Foreskin fibroblast (primary cell): ENCODE measurements at places on chromosomes 3 and 15.

GRCh38 chr3:70640481-70640880 lies 328.0 kb upstream of the MDFIC2 start:
- DNase-seq = no peak

- DNase-seq = no peak
These were observed 26.5 kb upstream of the VEPH1 start for GRCh38 chr3:157529751-157530150.

GRCh38 chr3:25610167-25610566 lies 54.5 kb downstream of the TOP2B start:
- no peak for DNase-seq

DNA sequence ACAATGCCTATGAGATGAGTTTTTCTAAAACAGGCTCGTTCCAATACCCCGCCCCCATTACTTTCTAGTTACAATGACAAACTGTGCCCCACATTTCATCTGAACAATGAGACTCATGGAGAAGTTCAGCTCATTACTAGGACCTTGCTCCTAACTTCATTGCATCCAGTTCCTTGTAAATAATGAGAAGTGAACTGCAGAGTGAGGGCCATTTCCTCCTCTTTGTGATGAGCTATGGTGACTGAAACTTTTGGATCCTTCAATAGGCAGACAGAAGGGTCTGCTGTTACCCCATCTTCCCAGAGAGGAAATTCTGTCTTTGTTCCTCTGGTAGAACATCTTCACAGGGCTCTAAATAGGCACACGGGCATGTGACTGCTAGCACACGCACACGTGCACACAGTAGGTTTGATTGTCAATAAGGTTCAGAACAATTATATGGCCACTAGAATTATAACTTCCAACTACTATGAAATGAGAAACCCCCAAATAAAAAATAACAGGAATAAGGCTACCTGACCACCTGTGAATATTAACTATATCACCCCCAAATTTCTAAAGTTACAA lies 51.8 kb downstream of the SERP1 start:
- no peak for DNase-seq

GRCh38 chr3:46395210-46395661 lies 11.6 kb downstream of the CCR5AS start:
- no peak for DNase-seq

GRCh38 chr15:74857082-74857655 lies 14.2 kb upstream of the ULK3 start:
- no peak for DNase-seq

- DNase-seq = peak; percentile 99
These were observed 6.5 kb upstream of the TNK2 start for GRCh38 chr3:195914648-195915473.

- no peak for DNase-seq
These were observed 13.7 kb downstream of the SHF start for GRCh38 chr15:45174069-45174468.

GRCh38 chr3:169147238-169148008 lies 516.1 kb downstream of the MECOM start:
- peak; percentile 81 for DNase-seq

DNA sequence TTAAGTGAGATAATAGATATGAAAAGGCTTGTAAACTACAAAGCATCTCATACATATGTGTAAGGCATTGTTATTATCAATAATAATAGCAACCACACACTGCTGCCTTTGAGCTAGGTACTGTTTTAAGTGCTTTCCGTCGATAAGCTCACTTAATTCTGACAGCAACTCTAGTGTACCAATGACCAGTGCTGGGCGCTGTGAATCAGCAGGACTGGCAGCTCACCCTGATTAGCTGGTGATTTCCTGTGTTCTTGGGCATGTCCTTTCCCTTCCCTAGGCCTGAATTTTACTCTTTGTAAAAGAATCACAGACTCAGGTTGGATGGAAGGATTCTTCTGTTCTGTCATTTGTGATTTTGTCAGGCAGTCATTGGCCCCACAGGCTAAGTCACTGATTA lies 215.6 kb downstream of the LPP start:
- DNase-seq = no peak

DNA sequence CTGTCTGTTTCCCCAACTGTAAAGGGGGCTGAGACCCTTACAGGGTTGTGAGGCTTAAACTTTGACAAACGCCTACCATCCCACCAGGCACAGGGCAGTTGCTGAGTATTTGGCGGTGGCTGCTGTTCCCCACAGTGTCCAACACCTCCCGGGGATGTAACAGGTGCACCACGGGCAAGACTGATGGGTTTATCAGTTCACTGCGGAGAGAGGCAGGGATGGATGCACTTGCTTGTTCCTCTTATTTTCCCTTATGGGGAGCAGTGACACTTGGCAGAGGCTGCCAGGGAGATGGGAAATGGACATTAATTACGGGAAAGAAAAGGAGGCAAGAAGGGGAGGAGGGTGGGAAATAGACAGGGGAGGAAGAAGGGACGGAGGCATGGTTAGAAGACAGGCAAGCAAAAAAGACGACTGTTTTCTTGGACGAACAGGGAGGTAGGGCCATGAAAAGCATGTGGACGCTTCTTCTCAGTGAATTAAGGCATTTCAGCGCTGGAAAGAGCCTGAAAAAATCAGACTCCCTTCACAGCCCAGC lies 16.6 kb upstream of the ADIPOQ start:
- DNase-seq = no peak

DNA sequence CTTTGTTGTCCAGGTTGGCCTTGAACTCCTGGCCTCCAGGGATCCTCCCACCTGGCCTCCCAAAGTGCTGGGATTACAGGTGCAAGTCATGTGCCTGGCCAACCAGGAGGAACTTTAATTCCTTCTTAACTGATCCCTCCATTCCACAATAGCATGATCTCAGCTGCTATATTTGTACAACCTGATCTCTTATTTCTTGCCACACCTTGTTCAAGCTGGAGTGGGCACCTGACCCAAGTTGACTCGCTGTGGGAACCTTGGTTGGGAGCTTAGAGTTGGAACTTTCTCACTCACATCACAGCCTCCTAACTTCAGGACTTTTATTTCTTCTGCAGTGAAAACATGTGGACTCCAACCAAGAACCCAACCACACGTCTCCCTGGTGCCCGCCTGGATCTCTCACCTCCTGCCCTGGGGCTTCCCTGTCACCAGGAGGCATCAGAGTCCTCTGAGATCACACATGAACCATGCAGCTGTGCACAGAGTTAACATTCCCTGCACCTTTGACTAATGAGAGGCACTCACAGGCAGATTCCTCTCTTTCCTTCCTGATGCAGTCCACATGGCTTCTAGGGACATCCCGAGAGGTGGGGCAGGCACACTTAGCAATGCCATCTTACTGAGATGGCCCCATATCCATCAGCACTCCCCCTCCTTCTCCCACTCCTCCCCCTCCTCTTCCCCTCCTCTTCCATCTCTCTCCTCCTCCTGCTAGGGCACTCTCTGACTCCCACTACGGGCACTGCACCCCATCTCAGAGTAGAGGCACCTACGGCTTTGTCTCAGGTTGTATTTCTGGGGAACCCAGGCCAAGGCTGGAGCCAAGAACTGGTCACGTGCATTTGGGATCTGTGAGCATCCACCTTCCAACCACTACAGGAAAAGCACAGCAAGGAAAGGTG lies 9.7 kb upstream of the CYFIP1 start:
- peak; percentile 41 for DNase-seq

GRCh38 chr15:95598251-95598855 lies 732.1 kb upstream of the NR2F2 start:
- DNase-seq = no peak

DNA sequence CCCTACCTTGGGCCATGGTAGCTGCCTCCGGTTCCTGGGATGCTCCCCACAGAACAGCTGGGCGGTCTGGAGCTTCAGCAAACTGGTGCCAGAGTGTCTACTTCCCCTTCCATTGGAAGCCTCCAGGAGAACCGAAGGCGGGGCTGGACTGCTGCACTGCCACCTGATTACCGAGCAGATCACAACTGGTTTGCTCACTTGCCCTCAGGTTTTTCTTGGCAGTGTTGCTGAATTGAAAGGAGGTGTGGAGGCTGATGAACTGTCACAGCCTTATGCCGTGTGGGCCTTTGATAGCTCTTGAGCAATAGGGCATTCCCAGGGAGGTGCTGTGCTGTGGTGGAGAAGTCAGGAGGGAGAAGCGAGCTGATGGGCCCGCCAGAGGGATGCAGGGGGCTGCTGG lies at the start of gene TGM5:
TSS of gene TGM5 (minus strand) at position 95 of the 400 bp plus-strand sequence. CDS start at position 16, 79 bp downstream.
- no peak for DNase-seq

DNA sequence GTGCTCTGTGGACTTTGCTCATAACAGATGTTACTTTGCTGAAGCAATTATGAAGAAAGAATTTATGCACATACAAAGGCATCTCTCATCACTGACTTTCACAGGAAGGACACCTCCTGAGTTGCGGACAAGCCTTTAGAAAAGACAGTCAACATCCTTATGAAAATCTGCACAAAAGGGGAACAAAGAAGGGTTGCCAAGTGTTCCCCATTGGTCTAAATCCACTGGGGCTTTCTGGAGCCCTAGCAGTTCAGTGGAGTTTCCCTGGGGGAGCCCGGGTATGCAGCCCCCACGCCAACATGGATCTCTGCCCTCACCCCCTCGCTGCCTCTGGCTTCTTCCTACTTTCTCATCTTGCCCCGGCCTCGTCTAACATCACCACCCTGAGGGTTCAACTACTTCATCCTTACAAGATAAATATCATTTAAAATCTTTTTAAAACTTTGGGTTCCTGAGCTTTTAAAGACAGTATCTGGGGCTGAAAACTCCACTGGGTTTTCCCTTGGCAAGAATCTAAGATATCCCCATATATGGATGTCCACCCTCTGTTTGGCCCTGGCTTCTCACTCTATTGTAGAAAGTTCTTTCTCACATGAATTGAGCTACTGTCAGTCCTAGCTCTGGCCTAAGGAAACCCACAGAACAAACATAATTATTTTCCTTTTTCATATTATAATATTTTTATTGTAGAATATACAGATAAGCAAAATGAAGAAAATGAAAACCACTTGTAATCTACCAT lies 207.9 kb upstream of the RGMA start:
- DNase-seq = no peak

- DNase-seq = no peak
These were observed 191.7 kb downstream of the NR1D2 start for GRCh38 chr3:24136624-24137310.

GRCh38 chr3:188025555-188025954 lies 128.4 kb upstream of the LPP start:
- no peak for DNase-seq

GRCh38 chr3:196677353-196677752 lies 34.7 kb downstream of the CEP19 start:
- DNase-seq = no peak

GRCh38 chr3:14297784-14298236 lies 104.6 kb upstream of the SLC6A6 start:
- DNase-seq = no peak

- peak; percentile 80 for DNase-seq
These were observed 13.8 kb downstream of the SQOR start for GRCh38 chr15:45648521-45649200.

DNA sequence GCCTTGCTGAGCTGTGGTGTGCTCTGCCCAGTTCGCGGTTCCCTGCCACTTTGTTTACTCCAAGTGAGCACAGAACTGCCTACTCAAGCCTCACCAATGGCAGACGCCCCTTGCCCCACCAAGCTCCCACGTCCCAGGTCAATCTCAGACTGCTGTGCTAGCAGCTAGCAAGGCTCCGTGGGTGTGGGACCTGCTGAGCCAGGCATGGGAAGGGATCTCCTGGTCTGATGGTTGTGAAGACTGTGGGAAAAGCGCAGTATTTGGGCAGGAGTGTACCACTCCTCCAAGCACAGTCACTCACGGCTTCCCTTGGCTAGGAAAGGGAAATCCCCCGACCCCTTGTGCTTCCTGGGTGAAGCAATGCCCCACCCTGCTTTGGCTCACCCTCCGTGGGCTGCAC lies 45.0 kb downstream of the SLC12A6 start:
- no peak for DNase-seq

DNA sequence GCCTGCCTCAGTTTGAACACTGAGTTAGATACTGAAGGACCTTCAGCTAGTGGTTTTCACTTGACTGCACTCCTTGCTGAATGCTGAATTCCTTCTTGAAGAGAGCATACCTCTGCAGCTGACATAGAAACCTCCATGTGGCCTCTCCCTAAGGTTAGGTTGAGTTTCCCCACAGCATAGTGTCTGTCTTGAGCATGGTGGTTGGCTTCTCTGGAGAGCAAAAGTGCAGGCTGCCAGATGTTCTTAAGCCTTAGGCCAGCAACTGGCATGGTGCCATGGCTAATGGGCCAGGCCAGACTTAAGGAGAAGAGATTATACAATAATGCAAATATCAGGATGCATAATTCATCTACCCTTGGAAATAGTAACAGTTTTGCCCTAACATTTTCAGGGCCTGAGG lies 545.6 kb upstream of the ZNF385D start:
- DNase-seq = peak; percentile 85
